Fibroblast of the conjunctiva (primary cell): ENCODE measurements at places on chromosomes 3 and 15.

- no peak for DNase-seq
These were observed 20.3 kb downstream of the IMPG2 start for GRCh38 chr3:101300073-101300472.

DNA sequence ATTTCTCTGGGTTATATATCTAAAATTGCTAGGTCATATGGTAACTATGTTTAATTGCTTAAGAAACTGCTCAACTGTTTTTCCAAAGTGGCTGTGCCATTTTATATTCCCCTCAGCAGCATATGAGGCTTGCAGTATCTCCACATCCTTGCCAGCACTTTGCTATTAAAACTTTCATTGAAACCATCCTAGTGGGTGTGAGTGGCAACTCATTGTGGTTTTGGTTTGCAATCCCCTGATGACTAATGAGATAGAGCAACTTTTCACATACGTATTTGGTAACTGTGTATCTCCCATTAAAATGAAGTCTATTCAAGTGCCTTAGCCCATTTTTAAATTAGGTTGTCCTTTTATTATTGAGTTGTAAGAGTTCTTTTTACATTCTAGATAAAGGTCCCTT is 17.3 kb downstream of the KPNA1 start:
- DNase-seq = peak; percentile 65

- DNase-seq = no peak
These were observed 34.0 kb downstream of the ARIH2 start for GRCh38 chr3:48952510-48953118.

DNA sequence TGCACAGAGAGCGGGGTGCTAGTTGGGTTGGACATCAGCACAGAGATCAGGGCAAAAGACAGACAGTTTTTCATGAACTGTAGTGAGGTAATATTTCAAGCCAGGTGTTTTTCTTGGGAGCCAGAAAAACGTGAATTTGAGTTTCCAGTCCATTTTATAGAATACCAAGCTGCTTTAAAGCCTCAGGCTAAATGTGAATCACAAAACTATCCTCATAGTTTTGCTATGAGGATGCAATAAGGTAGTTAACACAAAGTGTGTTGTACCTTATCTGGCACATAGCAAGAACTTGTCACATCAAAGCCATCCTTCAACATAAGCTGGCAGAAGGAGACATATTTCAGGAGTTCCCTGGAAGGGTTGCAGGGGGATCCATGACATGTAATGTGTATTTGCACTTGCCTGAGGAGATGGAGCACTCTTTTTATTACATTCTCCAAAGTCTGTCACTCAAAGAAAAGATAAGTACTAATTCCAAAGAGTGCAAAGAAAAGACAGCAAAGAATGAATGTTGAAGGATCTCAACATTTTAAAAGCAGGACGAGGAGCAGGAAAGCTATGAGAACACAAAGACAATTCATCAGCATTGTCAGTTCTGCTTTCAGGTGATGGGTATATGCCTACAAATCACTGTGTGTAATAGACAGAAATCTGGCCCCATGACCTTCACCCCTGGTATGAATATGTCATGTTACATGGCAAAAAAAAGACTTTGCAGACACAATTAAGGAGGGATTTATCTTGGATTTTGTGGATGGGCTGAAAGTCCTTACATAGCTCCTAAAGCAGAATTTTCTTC is 1046.4 kb downstream of the NTRK3 start:
- DNase-seq = no peak

- peak; percentile 96 for DNase-seq
These were observed 1.1 kb upstream of the ZBTB38 start for GRCh38 chr3:141367038-141367730.

GRCh38 chr15:38826880-38827279 is 262.3 kb upstream of the RASGRP1 start:
- no peak for DNase-seq

GRCh38 chr3:112539825-112540650 is 21.7 kb downstream of the ATG3 start:
- DNase-seq = no peak

DNA sequence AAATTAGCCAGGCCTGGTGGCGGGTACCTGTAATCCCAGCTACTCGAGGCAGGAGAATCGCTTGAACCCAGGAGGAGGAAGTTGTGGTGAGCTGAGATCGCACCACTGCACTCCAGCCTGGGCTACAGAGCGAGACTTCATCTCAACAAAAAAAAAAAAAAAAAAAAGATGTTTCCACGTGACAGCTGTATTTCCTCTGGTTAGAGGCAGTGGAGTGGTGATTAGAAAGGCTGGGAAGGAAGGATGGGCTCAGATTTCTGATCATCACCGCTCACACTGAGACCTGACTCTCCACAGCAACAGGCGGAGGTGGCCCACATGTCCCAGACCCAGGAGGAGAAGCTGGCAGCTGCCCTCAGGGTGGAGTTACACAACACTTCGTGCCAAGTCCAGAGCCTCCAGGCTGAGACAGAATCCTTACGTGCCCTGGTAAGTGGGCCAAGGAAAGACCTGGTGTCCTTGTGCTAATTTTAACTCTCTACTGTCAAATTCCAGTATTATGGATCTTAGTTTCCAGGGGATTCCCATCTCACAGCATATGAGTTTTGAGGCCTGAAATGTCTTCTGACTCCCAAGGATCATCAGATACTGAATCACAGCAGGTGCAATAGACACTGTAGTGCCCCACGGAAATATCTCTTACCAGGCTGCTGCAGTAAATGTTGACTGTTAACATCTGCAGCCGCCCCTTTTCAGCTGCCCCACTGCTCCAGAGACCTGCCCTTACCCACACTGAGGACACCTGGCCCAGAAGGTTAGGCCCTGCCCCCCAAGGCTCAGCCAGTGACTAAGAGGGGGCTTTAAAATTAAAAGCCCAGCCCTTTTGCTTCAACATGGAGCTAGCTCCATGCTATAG is 66.9 kb downstream of the BFSP2 start:
- DNase-seq = no peak

DNA sequence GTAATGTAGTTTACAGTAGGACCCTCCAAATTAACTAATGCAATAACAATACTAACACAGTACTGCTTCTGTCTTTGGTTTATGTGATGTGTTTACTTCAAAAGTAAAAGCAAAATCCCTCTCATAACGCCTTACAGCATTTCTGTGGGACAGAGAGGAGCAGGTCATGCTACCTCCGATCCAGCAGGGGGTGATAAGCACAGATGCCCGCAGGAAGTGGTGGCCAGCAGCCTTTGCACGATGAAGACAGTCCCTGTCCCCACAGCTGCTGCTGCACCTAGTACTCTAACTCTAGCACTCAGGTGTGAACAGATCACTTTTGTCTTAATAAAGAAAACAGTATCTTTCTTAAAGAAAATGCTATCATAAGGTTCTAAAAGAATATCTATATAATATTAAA is 38.3 kb downstream of the ANO10 start:
- DNase-seq = no peak

DNA sequence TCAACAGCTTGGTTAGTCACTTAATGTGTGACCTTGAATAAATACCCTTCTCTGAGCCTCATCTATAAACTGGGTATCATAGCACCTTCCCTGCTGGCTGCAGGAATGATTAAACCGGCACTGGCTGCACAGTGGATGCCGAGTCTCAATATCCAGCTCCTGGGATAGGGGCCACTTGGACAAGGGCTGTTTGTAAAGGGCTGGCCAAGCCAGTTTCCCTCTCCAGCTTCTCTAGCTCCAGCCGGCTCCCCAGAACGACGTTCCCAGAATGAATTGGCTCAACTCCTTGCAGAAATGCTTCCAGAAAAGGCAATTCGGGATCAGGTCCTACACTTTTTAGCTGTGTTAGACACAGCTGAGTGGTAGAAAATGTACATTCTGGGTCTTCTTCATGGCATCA is 58.8 kb downstream of the LSM3 start:
- no peak for DNase-seq

GRCh38 chr15:58701376-58701775 is 48.1 kb downstream of the ADAM10 start:
- peak; percentile 9 for DNase-seq

GRCh38 chr3:179036626-179037300 is 34.8 kb downstream of the ZMAT3 start:
- DNase-seq = no peak

- DNase-seq = no peak
These were observed 41.8 kb downstream of the CHCHD6 start for GRCh38 chr3:126745760-126746394.

GRCh38 chr15:79978655-79979514 is 7.9 kb upstream of the BCL2A1 start:
- DNase-seq = peak; percentile 44

GRCh38 chr3:4741106-4741403 is 238.2 kb upstream of the BHLHE40 start:
- no peak for DNase-seq

DNA sequence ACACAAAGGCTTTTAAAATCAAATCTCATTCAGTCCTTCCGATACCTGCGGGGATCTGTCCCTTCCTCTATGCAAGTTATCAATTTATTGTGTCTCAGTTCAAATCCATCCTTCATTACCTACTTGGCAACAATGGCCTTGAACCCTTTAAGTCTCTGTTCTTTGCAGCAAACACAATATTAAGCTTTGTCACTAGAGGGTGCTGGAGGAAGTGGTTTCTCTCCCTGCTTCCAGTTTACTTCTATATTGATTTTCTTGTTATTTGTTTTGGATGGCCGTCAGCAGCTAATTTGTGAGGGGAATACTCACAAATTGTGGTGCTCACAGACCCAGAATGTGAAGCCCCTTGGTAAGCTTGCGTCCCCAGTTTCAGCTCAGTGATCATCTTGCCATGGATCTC is 278.3 kb downstream of the FGF12 start:
- DNase-seq = no peak

- DNase-seq = no peak
These were observed 93.4 kb downstream of the WDR76 start for GRCh38 chr15:43920254-43920600.

- no peak for DNase-seq
These were observed 81.7 kb downstream of the MSL2 start for GRCh38 chr3:136114421-136114820.

DNA sequence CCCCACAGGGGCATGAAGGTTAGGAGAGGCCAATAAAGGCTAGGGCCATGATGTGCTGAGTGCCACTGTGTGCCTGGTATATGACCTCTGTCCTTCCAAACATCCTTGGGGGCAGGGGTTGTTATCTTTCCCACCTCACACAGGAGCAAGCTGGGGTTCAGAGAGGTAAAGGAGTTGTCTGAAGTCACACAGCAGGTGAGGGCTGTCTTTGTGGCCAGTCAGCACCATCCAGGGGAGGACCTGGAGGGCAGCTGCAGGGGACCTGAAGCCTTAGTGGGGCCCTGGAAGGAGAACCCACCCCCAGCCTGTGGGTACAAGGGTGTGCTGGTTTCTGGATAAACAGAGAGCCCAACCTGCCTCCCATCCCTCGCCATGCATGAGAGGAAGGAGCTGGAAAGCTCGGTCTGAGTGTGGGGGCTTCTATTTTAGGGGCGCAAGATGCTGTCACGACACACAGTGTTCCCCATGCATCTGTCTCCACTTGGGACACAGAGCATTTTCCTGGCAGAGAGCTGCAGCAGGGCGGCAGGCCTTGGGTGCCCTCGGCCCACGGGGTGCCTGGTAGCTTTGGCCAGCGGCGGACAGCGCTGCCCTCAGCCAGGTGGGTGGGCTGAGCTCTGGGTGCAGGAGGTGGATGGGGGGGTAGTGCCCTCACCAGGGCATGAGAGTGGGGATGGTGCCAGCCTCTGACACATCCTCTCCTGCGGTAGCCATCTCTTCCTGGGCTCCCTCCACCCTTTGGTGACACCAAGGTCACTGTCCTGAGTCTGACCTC is 14.7 kb downstream of the IQSEC1 start:
- DNase-seq = no peak

DNA sequence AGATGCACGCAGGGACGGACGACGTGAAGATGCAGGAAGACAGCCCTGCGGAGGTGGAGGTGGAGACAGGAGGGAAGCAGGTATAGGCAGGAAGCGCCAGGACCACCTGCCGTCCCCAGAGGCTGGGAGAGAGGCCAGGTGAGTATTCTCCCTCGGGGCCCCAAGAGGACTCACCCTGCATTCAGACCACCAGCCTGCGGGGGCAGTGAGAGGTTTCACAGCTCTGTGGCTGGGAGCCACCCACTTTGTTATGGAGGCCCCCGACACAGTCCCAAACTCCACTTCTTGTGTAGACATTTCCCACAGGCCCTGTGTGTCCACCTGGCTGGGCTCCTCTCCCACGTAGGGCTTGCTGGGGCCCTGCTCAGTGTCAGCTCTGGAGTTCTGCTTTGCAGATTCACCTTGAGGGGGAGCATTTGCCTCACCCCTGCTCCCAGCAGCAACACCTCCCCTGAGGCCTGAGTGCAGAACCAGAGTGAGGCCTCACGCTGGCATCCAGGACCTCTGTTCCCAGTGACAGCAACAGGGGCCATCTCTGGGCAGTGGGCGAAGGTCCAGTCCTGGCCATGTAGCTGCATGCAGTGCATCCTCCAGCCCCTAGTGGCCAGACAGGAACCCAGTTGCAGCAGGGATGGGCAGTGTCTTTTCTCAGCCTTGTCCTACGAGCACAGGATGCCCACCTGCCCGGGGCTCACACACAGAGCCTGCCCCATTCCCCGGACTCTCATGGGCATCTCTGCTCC is 119.4 kb upstream of the IQSEC1 start:
- DNase-seq = no peak

- no peak for DNase-seq
These were observed 1.9 kb downstream of the CRABP1 start for GRCh38 chr15:78342021-78342420.
